ENCODE measurements at places on chromosomes 4 and X. TPM values are rescaled to one million over a fixed set of nuclear protein-coding genes. Genes with fewer than 3 reads are reported as not detected.

DNA sequence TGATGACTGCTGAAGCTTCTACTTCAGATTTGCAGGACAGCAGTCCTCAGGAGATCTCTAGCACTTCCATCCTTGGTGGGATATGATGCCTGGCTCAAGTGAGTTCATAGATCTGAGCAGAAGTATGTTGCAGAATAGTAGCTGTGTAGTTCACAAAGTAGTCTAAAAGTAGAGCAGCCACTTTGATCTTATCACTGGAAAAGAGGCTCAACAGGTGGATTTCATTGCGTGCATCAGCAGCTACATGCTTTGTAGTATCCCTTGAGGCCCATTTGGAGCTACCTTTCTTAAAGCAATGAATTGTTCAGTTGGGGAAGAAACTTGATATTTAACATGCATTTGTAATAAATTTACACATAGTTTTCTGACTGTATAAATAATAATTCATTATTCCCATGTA is 29.9 kb downstream of the BEX3 start:
- no peak for DNase-seq

GRCh38 chr4:133347409-133347808 is 198.3 kb downstream of the PCDH10 start:
- DNase-seq: no peak

GRCh38 chrX:109709129-109709631 is 23.9 kb downstream of the ACSL4 start:
- DNase-seq: peak; percentile 59

GRCh38 chrX:37754516-37754915 is 25.3 kb upstream of the CYBB start:
- no peak for DNase-seq

- no peak for DNase-seq
Measured at GRCh38 chr4:101339332-101339731, 8.0 kb downstream of the PPP3CA start.

- DNase-seq: no peak
Measured at GRCh38 chrX:19725641-19726040, 161.8 kb downstream of the SH3KBP1 start.

DNA sequence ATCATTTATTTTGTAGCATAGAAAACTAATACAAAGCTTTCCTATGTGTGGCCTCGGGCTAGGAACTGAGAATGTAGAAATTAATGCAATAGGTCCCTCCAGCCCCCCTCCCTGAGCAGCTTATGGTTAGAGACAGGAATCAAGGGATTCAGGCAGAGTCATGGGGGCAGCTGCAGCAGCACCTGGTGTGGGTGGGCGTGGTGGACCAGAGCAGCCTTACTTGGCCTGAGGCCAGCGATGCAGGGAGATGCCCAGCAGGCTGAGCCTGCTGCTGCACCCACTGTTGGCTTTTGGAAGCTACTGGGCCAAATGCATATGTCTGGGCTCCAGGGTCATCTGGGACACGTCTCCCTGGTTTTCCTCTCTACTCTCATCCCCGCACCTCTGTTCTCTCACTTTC is 74.0 kb downstream of the STK32B start:
- DNase-seq: no peak

Gene SOD3
- not detected for total RNA-seq

Gene RNF150
- total RNA-seq: 2.4 TPM

Gene ARAP2
- 18.8 TPM for total RNA-seq

Gene MAGEA2
- total RNA-seq: 15.8 TPM

Gene YY2
- total RNA-seq: 2.1 TPM
